ENCODE measurements at places on chromosomes 11 and 22. TPM values are rescaled to one million over a fixed set of nuclear protein-coding genes. Genes with fewer than 3 reads are reported as not detected.

JAML gene
- total RNA-seq = 4.0 TPM

INCENP gene
- 15.4 TPM for total RNA-seq

MUC6 gene
- total RNA-seq = 0.04 TPM

CCDC116 gene
- total RNA-seq = 0.50 TPM

GAS2 gene
- total RNA-seq = 1.9 TPM

C11orf16 gene
- total RNA-seq = not detected

PATE2 gene
- 0.44 TPM for total RNA-seq

SESN3 gene
- 90.0 TPM for total RNA-seq

HIKESHI gene
- total RNA-seq = 34.0 TPM

MTA2 gene
- total RNA-seq = 75.1 TPM

SULT4A1 gene
- total RNA-seq = not detected

LMNTD2 gene
- 5.9 TPM for total RNA-seq

EIF3D gene
- total RNA-seq = 225 TPM

SOX6 gene
- 6.3 TPM for total RNA-seq

TRPC6 gene
- total RNA-seq = not detected

INS gene
- not detected for total RNA-seq

MRGPRF gene
- total RNA-seq = 3.6 TPM

Measured in adrenal gland (tissue), 19 donors.